ENCODE measurements at places on chromosomes 3 and 15.

DNA sequence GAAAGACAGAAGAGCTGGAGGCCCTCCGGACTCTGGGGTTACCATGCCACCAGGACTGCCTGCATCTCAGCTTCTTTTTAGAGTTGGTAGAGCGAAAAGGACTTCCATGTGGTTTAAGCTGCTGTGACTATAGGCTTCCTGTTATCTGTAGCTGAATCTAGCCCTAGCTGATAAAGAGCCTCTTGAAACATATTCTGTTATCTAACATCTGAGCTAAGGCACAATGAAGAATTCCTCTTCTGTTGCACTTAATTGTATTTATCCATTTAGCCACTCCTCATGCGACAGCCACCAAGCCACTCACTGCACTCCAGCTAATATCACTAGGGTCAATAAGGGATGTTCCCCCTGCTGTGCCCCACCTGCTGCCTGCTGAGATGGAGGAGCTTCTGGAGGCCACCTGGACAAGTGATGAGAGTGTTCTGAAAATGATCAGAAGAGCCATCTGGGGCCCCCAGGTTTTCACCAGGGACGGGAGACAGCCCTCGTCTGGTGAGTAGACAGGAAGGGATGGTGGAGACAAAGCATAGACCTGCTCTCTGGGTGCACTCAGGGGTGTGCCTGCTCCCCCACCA, 94.6 kb upstream of the PLXNA1 start:
- DNase-seq: no peak

GRCh38 chr3:10259798-10260197, 11.5 kb downstream of the TATDN2 start:
- no peak for DNase-seq

GRCh38 chr15:26391567-26392194, 381.2 kb downstream of the GABRB3 start:
- DNase-seq: no peak

- DNase-seq: no peak
Measured at GRCh38 chr3:98732286-98733052, 30.7 kb upstream of the ST3GAL6 start.

DNA sequence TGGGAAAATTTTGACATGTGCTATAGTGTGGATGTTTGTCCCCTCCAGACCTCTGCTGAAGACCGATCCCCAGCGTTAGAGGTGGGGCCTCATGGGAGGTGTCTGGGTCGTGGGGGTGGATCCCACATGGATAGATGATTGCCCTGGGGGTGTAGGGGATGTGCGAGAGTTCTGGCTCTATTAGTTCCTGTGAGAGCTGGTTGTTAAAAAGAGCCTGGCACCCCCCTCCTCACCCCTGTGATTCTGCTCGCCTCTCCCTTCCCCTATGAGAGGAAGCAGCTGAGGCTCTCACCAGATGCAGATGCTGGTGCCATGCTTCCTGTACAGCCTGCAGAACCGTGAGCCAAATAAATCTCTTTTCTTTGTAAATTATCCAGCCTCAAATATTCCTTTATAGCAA, 67.4 kb downstream of the ATP10A start:
- no peak for DNase-seq

- no peak for DNase-seq
Measured at GRCh38 chr3:27317096-27317495, 52.1 kb downstream of the NEK10 start.

- no peak for DNase-seq
Measured at GRCh38 chr3:3196148-3196861, 16.8 kb upstream of the CRBN start.

GRCh38 chr15:59396679-59397078, 24.0 kb upstream of the MYO1E start:
- DNase-seq: no peak

- DNase-seq: no peak
Measured at GRCh38 chr15:77636209-77636608, 3.5 kb upstream of the LINGO1 start.

DNA sequence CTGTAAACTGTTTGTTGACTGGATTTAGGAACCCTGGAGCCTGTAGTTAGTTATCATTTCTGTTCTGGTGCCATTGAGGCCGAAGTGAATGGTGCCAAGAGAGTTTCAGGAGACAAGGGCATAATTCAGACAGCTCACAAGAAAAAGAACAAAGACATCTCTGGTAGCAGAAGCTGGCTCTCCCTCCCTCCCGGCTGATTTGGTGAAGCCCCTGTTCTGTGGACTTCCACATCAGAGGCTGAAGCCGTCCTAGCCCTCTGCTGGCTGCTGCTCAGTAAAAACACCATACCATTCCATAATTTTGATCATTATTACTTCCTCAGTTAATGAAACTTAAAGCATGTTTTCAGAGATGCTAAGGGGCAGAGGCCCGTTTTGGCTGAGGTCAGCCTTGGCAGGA, 381.2 kb upstream of the WNT5A start:
- DNase-seq: no peak

All from stimulated activated CD4-positive, alpha-beta T cell treated with anti-CD3 and anti-CD28 coated beads, TNF-alpha, amount 100 ng/mL, for 48 hours (primary cell).